SW 1271 (cell line): ENCODE measurements at places on chromosomes 7 and 10.

- DNase-seq = no peak
These were observed 17.8 kb downstream of the GIMAP8 start for GRCh38 chr7:150468241-150468640.

- DNase-seq = no peak
These were observed 45.3 kb downstream of the TACC2 start for GRCh38 chr10:122034149-122034756.

DNA sequence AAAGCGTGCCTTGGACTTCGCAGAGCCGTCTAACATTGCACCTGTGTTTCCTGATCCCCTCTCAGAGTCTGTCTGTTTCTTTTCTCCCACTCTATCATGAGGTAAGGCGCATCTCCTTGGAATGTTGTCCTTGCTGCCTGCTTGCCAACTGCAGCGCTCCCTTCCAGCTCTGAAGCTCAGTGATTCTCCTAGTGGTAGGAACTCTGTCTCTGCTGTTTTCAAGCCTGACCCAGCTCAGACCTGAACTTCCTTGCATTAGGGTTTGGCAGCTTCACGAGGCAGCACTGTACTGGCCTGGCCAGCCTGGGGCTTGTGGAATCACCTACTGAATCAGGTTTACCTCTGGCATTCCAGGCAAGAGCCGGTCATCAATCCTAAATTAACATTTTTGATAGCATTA lies 123.9 kb downstream of the CREB5 start:
- peak; percentile 10 for DNase-seq

DNA sequence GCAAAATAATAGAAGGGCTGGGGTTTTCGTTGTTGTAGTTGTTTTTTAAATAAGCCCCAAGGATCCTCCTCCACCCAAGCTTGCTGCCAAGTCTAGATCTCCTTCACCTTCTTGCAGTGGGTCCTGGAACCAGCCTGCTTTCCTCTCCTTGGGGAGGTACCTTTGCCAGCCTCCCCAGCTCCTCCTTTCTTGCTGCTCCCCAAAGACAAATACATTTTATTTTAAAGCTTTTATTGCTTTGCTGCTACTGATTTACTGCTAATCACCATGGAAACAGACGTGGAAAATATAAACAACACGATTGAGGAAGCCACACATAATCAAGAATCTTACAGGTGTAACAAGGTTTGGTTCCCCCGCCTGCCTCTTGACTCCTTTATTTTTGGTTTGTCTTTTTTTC lies 17.4 kb upstream of the SLF2 start:
- DNase-seq = no peak

DNA sequence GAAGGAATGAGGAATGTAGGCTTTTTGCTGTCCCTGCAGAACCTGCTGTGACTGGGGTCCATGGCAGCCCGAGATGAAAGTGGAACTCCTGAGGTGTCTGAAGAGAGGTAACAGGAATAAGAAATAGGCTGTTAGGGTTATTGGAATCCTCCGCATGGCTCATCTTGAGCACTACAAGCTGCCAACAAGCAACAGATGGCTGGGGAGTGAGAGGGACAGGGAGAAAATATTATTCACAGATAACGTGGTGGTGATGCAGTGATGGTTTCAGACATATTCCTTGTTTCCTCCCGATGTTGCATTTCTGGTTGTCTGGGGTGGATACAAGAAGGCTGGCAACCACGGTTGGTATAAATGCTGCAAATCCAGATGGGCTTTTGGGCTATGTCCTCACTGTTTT lies 46.1 kb downstream of the AP3M1 start:
- no peak for DNase-seq

GRCh38 chr10:49053053-49053997 lies 62.0 kb downstream of the VSTM4 start:
- DNase-seq = no peak

DNA sequence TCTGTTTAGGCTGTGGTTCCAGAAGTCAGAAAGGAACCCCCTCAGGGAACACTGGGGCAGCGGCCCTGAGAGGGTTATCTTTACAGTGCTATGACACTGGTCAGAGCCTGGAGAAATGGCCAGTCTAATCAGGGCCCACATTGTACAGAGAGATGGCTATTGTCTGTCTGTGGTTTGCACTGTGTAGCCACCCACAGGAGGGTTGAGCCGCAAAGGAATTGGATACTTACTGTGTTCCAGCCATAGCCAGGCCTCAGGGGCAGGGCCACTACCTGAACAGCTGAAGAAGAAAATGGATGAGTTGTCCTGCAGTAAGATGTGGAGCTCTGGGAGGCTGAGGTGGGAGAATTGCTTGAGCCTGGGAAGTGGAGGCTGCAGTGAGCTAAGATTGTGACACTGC lies 47.5 kb upstream of the PODXL start:
- no peak for DNase-seq

GRCh38 chr7:18458830-18459229 lies 36.7 kb upstream of the HDAC9 start:
- no peak for DNase-seq

GRCh38 chr7:27709137-27710075 lies 30.6 kb upstream of the TAX1BP1 start:
- no peak for DNase-seq

DNA sequence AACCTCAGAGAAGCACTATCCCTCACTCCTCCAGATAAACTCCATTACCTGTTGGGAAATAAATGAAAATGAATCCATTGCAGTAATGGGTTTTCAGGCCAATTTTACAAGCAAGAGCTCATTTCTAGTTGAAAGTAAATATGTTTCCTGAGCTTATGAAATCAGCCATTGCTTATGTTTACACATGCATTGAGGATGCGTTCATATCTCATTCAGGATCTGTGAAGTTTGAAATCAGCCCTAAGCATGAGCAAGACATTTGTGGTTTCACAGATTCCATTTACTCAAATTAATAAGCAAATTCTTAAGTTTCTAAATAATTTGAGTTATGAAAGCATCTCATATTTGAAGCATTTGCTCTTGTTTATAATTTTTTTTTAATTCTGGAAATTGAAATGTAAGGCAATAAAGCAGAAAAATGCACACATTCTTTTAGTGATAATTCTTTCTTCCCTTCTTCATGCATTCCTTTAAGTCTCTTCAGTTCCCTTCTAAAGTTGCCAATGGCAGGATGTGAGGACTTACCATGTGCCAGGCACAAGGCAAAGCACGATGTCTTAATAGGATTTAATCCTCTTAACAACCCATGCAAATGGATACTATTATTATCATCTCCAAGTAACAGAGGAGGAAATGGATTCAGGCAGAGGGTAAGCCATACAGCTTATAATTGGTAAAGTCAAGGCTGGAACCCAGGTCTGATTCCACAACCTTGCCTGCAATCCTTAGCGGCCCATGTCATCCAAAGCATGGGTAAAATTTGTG lies 35.0 kb upstream of the CTTNBP2 start:
- no peak for DNase-seq

GRCh38 chr7:130273081-130273932 lies 6.6 kb downstream of the CPA2 start:
- no peak for DNase-seq

GRCh38 chr10:1425879-1426278 lies 311.4 kb downstream of the ADARB2 start:
- no peak for DNase-seq
